Glomerular endothelial cell (primary cell): ENCODE measurements at places on chromosomes 7 and 10. TPM values are rescaled to one million over a fixed set of nuclear protein-coding genes. Genes with fewer than 3 reads are reported as not detected.

DNA sequence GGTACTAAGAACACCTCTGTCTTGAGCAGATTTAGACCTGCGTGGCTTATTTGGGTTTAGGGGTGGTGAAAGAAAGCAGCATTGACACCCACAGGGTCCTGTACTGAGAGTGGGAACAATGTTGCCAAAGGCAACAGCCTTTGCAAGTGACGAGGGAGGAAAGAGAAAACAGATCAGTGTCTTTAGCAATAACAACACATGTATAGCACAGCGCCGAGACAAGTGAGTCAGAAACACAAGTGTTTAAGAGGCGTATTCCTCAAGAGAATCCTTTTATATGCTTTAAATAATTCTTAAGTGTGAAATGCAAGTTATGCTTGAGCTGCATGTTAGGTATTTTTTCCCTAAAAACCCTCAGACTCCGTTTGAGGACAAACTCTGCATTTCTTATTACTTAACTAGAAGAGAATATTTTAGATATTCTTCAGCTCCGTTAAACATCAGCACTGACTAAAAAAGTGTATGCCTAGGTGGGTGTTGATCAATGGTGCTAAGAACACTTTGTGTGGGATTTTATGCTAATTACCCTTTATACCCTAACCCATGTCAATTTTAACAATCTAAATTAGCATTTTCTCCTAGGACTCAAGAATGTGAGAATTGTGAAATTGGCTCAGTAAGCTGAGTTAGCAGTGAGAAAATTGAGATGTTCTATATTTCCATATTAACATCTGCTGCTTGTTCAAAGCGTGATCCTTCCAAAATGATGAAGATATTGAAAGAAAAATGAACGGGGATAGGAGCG is 1095.4 kb upstream of the CELF2 start:
- no peak for DNase-seq

- DNase-seq = no peak
Measured at GRCh38 chr10:79128923-79129305, 60.1 kb downstream of the ZMIZ1 start.

DNA sequence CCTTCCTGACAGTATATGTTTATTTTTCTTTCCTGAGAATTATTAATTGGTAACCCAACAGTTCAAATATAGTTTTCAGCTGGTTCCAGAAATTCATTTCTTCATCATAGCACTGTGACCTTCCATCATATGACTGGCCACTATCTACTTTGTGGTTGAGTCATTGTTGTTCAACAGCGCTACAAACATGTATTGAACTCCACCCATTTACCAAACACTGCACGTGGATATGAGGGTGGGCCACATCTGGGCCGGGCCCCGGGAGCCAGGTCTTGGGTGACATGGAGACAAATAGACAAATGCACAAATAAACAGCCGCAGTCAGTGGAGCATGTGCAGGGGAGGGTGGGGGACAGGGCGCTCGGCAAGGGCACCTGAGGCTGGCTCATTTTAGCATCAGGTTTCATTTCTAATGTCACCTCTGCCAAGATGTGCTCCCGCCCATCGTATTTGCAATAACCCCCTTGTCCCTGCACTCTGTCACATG is 24.0 kb upstream of the EEPD1 start:
- DNase-seq = no peak

Gene STRIP2
- total RNA-seq = 5.8 and 7.2 TPM in 2 replicates

DNA sequence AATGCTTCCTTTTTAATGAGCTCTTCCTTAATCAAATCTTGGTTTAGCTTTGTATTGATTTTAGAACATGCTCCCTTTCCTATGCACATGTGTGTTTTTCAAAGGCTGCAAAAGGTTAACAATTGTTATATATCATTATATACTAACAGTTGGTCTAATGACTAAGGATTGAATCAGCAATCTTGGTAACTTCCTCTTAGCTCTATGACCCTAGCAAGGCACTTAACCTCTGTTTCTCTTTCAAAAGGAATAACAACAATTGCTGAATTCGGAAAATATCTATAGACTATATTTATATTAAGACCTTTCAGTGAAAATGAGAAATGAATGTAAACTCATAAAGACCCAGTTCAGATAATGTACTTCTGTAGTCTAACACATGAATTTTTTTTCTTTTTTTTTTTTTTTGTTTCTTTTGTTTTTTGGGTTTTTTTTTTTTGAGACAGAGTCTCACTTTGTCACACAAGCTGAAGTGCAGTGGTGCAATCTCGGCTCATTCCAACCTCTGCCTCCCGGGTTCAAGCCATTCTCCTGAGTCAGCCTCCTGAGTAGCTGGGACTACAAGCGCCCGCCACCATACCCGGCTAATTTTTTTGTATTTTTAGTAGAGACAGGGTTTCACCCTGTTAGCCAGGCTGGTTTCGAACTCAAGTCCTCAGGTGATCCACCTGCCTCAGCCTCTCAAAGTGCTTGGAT is 48.8 kb downstream of the HOXA1 start:
- DNase-seq = peak; percentile 25

Gene MUC12
- total RNA-seq = not detected in 2 replicates

- no peak for DNase-seq
Measured at GRCh38 chr10:124707551-124707950, 36.6 kb downstream of the FAM53B start.

DNA sequence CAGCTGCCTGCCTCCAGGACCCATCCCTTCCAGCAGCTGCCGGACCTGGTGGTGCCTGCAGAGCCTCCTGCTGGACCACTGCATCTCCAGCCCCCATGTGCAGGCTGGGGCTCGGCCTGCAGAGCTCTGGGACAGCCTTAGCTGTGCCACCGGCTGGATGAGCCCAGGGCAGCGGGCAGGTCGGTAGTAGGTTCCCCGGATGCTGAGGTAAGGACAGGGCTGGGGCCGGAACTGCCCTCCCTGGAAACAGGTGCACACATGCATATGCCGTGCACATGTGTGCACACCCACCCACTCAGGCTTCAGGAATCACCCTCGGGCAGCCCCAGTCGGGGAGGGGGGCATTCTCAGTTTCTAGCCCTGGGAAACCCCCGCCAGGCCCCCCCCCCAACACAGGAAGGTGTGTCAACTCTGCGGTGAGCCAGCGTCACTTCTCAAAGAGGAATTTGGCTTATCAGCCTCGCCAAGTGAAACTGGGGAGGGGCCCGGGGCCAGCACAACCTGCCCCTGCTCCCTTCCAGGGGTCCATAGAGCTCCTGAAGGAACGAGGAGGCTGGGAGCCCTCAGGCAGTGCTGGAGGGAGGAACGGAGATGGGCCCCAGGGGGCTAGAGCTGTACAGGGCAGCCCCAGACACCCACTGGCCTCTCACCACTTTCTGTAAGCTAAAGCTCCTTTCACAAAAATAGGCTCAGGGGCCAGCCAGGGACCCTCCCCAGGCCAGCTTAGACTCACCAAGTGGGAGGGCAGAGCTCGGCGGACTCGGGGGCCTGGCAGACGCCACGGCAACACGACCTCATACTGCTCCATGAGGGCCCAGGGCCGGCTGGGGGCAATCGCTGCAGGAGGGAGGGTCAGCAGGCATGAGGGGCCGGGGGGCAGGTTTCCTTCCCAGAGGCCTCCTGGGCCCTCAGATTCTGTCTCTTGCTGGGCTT is 1.7 kb downstream of the ADAM8 start:
- DNase-seq = no peak

GRCh38 chr7:142345811-142346210 is 88.0 kb upstream of the PRSS58 start:
- DNase-seq = no peak

Gene NPY
- total RNA-seq = not detected in 2 replicates

Gene OR2A42
- total RNA-seq = not detected in 2 replicates

Gene FAM180A
- total RNA-seq = not detected in 2 replicates

DNA sequence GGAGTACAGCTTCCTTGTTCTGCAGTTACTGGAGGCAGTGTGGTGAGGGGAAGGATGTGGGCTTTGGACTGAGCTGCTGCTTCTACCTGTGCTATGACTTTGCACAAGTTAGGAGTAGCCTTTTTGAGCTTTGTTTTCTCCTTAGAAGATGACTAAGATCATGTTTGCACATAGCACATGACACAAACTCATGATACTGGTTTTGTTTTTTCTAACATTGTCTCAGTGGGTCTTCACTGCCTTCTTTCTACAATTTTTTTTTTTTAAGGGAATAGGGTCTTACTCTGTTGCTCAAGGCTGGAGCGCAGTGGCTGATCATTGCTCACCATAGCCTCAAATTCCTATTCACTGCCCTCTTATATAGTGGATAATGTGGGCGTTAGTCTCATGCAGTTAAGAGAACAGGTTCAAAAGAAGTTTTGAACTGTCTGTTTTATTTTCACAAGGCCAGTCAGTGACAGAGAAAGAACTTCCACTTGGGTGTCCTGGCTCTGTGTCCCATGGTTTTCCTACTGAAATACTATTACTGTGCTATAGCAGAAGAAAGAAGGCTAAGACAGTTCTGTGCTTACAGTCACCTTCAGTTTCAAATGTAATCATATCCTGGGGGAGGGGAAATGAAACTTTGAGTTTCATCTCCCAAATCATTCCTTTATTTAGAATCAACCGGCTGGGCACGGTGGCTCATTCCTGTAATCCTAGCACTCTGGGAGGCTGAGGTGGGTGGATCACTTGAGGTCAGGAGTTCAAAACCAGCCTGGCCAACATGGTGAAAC is 72.0 kb downstream of the KAT6B start:
- DNase-seq = no peak

GRCh38 chr10:83539528-83540308 is 599.6 kb upstream of the GHITM start:
- no peak for DNase-seq

- DNase-seq = no peak
Measured at GRCh38 chr10:119404719-119405519, 137.6 kb downstream of the RGS10 start.

Gene HOXA11
- 2.0 and 5.0 TPM in 2 replicates for total RNA-seq

Gene ECHDC3
- 3.7 and 7.1 TPM in 2 replicates for total RNA-seq

DNA sequence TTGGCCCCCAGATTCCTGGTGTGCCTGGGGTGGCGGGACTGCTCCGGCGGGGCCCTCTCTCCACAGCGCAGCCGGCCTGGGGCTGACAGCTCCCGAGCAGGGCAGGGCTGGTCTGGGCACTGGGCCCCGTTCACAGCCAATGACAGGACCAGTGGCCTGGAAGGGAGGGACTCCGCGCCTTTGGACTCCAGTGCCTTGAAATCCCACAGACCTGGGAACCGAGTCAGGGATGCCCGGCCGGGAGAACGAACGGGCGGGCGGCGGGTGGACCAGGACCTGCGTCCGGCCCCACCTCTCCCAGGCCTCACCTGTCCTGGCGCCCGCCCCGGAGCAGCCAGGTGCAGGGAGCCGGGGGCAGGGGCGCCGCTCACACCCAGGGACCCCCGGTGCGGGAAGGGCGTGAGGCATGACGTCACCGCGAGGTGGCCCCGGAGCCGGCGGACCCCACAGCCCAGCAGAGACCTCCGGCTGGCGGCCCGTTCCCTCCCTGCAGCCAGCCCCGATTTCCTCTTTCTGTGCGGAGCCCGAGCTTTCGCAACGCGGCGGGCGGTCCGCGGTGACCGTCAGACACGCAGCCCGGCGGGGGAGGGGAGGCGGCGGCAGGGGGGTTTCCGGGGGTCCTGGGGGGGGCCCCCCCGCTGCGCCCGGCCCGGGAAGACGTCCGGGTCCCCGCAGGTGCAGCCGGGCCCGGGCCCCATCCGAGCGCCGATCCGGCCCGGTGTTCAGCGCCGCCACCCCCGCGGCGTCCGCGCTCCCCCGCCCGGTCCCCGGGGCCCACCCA is 743 bp downstream of the ADAP1 start:
- DNase-seq = no peak

- no peak for DNase-seq
Measured at GRCh38 chr10:74293686-74294371, 142.8 kb downstream of the ADK start.

GRCh38 chr7:32494946-32495297 is 367 bp upstream of the AVL9 start:
- no peak for DNase-seq

DNA sequence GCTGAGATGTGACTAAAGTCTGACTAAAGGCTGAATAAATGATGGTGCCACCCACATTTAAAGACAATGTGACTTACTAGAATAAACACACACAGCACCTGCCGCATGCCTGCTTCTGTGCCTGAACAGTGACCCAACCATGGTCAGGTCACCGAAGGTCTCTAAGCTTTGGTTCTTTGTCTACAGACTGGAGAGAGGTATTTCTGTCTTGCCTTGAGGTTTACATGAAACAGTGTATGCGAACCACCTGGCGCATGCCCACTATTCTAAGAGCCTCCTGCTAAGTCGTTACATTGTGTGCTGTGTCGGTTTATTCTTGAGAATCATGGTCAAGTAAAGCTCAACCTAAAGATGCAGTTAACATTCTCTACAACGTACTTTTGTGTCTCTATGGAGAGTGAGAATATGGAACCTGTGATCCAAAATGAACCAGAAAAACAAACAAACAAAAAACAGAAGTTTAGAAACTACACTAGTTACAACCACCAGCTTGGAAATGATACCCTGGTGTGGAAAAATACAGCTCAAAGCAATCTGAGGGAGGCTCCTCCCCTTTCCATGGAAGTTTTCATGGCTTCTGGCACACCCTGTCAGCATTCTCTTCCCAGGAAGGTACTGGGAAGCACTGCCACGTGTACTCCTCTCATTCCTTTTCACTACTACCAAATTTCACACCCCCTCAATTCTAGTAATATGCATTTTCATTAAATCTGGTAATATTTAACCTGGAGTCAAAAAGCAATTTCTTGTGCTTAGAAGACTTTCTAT is 40.0 kb downstream of the VOPP1 start:
- DNase-seq = no peak

Gene MGAM2
- total RNA-seq = not detected in 2 replicates
